Gastrocnemius medialis (tissue), 4 donors: ENCODE measurements at places on chromosomes 5 and 9. TPM values are rescaled to one million over a fixed set of nuclear protein-coding genes. Genes with fewer than 3 reads are reported as not detected.

NDOR1 gene
- 3.9 TPM for total RNA-seq

KCNMB1 gene
- 0.07 TPM for total RNA-seq

PKD2L2 gene
- total RNA-seq = 0.70 TPM

SLC27A6 gene
- total RNA-seq = 0.29 TPM

IL11RA gene
- total RNA-seq = 3.3 TPM

DDX4 gene
- total RNA-seq = not detected

GNAQ gene
- 17.5 TPM for total RNA-seq
